ENCODE measurements at places on chromosomes 16 and 17.

DNA sequence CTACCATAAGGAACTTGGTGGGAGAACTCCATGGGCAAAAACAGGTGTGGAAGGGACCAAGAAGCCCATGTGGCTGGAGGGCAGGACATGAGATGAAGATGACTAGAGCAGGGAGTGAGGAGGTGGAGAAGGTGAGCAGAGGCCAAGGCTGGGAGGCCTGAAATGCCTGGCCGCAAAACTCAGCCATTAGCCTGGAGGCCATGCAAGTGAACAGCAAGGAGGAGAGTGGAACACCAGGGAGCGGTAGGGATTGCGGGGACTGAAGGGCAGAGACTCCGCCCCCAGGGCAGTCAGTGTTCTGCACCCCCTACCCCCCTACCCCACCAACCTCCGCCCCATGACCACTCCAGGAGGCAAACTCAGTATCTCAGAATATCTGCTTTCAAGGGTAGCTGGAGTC is 17.0 kb downstream of the BCL7C start:
- no peaks in the 10 kb centered on the region for H3K27me3 ChIP-seq
- H3K27ac ChIP-seq: peak overlapping the region; percentile 99
- H3K36me3 ChIP-seq: peaks cover 9% of the 10 kb centered on the region

DNA sequence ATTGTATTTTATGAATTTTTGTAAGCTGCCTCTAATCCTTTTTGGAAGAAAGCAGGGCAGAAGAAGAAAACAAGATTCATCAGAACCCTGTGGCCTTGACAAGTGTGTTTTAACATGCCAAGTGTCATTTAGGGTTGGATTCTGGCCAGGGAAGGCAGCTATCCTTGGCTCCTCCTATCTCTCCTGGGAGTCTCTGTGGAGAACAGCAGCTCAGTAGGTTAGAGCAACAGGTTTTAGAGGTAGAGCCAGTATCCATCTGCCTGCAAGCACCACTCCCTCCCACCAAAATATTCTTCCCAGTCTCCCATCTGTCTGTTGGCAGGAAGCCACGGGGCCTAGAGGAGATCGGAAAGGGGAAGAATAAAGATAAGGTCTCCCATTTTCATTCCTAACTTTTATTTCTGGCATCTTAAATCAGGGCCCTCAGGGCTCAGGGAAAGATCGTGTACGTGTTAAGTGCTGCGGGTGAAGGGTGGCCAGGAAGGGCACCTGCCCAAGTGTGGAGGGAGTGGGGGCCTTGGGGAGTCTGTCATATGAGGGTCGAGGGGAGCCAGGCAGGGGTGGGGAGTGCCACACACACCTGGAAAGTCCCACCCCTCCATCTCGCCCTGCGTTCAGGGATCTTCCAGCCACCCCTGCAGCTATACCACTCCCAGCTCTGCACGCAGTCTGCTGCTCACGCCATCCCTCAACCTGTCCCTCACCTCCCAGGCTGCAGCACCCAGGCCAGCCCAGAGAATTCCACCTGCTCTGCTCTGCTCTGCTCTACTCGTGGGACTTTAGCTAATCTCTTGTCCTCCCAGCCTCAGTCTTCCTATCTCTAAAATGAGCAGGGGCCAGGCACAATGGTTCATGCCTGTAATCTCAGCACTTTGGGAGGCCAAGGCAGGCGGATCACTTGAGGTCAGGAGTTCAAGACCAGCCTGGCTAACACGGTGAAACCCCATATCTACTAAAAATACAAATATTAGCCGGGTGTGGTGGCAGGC is 17.1 kb upstream of the CPSF4L start:
- peaks cover 14% of the 10 kb centered on the region for H3K4me1 ChIP-seq
- peaks cover 1% of the 10 kb centered on the region for H3K36me3 ChIP-seq
- no peaks in the 10 kb centered on the region for H3K27me3 ChIP-seq

DNA sequence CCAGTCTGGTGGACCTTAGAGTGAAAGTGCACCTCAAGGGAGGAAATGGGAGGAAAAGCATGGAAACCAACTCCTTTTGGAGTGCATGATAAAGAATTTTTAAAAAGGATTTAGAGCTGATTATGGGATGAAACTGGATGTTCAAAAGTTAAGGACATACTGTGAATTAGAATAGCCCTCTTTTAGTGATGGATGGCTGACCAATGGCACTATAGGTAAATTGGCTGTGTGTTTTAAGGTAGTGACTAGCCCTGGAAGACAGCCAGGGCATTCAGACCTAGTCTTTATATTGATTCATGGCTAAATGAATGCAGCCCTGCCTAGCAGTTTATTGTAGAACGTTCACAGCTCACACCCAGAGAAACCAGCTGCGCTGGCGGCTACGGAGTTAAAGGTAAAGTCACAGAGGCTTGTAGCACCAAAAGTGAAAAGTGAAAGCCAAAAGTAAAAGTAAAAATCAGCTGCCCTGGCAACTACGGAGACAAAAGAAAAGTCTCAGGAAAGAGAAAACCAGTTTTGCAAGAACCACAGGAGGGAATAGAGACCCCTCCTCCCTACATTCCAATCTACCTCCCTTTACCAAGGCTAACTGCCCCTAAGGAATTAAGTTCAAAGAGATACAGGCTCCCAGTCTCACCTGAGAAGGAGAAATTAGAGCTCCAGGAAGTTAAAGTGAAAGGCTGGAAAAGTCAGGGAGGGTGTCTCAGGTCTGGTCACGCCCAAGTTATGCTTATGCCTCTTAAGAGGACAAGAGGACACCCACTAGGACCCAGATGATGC is 21.8 kb downstream of the ACSM1 start:
- H3K27me3 ChIP-seq: no peaks in the 10 kb centered on the region
- peaks cover 15% of the 10 kb centered on the region for H3K36me3 ChIP-seq
- no peak for DNase-seq
- H3K27ac ChIP-seq: peak overlapping the region; percentile 99

DNA sequence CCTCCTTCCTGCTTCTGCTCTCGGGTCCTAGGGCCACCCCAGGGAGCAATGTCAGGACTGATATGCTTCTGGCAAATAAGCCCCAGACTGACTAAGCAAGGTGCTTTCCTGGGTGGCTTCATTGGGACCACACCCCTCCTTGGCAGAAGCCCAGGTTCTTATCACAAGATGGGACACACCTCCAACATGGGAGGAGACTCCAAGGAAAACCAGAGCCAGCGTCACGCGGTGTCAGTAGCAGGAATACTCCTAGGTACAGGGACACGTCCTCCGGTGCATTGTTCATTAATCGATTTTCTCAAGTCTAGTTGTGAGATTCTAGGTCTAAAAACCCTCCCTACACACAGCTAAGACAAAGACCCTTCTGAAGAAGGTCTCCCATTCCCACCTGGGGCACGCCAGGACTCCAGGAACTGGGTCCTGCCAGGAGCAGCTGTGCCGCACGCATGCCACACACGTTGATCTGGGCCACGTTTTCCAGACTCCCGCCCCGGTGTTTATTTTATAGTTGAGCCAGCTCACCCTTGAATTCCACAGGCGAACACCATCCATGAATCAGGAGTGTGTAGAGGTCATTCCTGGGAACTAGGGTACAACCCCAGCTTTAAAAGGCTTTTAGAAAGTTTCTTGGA is 30.8 kb downstream of the FA2H start:
- no peak overlapping the region for H3K27ac ChIP-seq
- H3K27me3 ChIP-seq: peaks cover 3% of the 10 kb centered on the region
- no peak overlapping the region for H3K4me3 ChIP-seq
- no peaks in the 10 kb centered on the region for H3K36me3 ChIP-seq

DNA sequence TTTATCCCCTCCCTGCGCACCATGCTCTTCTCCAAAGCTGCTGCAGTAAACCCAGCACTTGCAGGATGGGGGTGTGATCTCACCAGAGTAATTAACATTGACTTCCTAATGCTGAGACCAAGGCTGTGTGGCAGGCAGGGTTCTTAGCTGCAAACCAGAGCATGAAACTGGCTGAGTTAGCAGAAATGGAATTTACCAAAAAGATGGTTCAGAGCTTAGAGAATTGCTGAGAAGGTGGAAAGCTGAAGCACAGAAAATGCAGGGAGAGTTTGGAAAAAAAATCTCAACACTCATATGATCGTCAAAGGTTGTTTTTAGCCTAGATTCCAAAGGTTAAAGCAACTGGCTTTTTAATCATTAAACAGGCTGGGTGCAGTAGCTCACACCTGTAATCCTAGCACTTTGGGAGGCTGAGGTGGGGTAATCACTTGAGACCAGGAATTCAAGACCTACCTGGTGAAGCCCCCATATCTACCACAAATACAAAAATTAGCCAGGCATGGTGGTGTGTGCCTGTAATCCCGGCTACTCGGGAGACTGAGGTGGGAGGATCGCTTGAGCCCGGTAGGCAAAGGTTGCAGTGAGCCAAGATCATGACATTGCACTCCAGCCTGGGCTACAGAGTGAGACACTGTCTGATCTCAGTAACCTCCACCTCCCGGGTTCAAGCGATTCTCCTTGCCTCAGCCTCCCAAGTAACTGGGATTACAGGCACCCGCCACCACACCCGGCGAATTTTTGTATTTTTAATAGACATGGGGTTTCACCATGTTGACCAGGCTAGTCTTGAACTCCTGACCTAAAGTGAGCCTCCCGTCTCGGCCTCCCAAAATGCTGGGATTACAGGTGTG is 6.0 kb upstream of the TXNDC11 start:
- H3K27ac ChIP-seq: peak overlapping the region; percentile 95
- H3K36me3 ChIP-seq: peaks cover 15% of the 10 kb centered on the region
- peaks cover 14% of the 10 kb centered on the region for H3K4me1 ChIP-seq
- H3K4me3 ChIP-seq: peak overlapping the region; percentile 48
- H3K27me3 ChIP-seq: no peaks in the 10 kb centered on the region

- H3K27ac ChIP-seq: no peak overlapping the region
- peaks cover 44% of the 10 kb centered on the region for H3K4me1 ChIP-seq
- H3K36me3 ChIP-seq: peaks cover 11% of the 10 kb centered on the region
- H3K4me3 ChIP-seq: no peak overlapping the region
- H3K27me3 ChIP-seq: no peaks in the 10 kb centered on the region
Measured at GRCh38 chr16:58034128-58034685, 8.7 kb downstream of the MMP15 start.
